Body of pancreas (tissue), 4 donors: ENCODE measurements at places on chromosomes 5 and 9. TPM values are rescaled to one million over a fixed set of nuclear protein-coding genes. Genes with fewer than 3 reads are reported as not detected.
A peak's percentile ranks its signal among the peaks of the same experiment; 100 is the strongest.

GRCh38 chr5:15142458-15142857, 270.9 kb upstream of the ANKH start:
- DNase-seq: no peak

DNA sequence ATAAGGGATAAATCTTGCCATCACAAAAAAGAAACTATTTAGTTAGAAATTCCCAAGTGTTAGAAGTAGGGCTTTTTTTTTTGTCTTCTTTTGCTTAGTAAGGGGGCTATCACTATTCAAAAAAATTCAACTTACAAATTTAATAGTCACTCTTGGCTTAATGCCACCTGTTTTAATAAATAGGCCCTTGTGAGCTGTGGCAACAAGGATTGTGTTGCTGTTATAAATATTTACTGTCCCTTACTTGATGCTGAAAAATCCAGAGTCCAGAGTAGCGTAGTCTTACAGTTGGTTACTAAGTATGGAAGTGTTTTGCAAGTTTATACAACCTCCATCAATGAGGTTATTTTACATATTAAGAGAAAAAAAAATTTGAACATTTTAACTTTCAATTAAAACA, 21.4 kb upstream of the CEP78 start:
- DNase-seq: no peak

- no peak for DNase-seq
Observed at GRCh38 chr5:60223342-60223741, 329.8 kb upstream of the PDE4D start.

- DNase-seq: no peak
Observed at GRCh38 chr9:17723656-17724055, 144.8 kb downstream of the SH3GL2 start.

GRCh38 chr9:102506406-102506805, 488.7 kb upstream of the CYLC2 start:
- DNase-seq: no peak

GRCh38 chr9:128317629-128318028, 4.6 kb downstream of the TRUB2 start:
- no peak for DNase-seq

- no peak for DNase-seq
Observed at GRCh38 chr9:2675834-2676233, 41.5 kb upstream of the KCNV2 start.

DNA sequence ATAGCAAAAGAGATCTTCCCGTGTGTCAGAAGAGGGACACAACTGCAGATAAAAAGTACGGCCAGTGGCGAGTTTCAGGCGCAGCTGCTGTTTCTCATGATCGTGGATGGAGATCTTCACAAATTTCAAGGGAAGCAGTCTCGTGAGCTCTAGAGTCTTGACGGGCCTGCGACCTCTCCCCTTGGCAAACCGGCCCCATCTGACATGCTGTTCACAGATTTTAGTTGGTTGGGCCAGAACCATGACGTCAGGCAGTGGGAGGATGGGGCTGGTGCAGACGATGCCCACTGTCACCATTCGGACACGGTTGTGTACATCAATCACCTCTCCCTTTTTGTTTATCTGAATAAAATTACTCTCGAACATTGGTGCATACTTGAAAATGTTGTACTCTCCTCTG, 396 bp downstream of the GARIN3 start:
- DNase-seq: no peak

GRCh38 chr5:10286162-10286861, 21.4 kb downstream of the CMBL start:
- DNase-seq: no peak

DNA sequence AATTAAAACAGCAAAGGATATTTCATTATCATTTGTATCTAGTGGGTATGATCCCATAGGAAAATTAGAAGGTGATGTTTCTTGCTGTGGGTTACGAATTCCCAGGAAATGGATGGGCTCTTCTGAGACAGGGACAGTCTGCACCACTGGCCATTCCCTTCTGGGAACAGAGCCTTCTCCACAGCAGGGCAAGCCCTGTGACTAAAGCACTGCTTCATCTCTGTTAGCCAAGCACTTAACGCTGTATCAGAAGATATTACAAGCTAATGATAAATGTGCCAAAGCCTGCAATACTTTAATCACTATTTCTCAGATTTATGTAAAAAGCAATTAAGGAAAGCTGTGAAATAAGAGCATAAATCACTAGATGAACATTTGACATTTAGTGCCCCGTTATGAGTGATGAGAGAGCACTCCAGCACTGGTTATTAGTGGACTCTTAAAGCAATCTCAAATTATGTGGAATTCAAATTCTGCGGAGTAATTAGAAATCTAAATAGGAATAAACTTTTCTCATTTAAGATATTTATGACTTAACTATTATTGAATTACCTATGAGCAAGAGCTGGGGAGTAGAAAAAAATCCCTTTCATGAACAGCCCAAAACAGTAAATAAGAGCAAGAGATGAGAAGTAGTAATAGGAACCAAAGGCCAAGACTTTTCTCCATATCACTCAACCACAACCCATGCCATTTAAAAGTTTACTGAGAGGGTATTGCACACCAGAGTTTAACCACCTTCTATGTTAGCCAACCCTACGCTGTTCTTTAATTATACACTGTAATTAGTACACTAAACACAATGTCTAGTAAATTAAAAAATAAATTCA, 49.2 kb downstream of the FAM240B start:
- no peak for DNase-seq

DNA sequence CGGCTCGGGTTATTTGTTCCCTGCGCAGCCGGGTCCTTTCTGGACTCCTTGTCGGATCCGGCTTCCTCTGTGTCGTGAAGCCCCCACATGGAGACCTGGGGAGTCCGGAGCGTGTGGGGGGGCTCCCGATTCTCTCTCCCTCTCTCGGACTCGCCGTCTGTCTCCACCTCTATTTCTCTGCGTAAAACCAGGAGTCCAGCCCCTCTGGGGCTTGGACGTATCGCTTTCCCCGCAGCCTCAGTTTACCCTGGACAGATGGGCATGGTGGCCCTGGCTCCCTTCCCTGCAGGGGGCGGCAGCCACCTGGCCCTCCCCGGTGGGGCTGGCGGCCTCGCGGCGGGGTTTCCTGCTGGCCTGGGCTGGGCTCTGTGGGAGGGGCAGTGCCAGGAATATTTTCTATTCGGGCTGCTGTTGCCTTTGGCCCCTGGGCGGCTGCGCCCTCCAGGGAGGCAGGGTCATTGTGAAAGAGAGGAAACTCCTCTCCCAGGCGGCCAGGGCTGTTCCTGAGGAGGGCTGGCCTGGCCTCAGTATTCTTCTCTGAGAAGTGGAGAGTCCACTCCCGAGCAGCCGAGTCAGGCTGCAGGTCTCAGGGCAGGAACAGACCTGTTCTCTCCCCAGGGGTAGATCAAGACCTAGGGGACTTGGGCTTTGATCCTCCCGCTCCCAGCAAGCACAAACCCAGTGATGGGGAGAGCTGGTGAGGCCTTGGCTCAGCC, 665 bp downstream of the ASS1 start:
- peak; percentile 45 for DNase-seq

GRCh38 chr5:119355685-119356611, at the start of gene TNFAIP8:
TNFAIP8 (plus strand) TSS chr5:119356019; CDS start chr5:119356091, 72 bp downstream.
- peak; percentile 70 for DNase-seq

DNA sequence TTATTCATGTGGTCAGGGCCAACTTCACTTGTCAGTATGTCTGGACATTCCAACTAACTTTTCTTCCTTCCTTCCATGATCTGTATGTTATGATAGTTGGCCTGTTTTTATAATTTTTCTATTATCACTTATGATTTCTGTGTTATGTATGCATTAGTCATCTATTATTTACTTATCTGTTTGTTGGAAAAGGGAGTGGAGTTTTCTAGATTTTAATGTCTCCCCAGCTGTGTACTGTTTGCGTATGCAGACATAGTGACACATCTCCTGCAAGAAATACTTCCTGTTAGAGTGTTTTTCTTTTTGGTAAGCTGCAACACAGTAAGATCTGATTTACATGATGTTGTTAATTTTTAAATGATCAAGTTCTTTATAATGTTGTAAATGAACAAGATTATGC, 8.7 kb upstream of the INSYN2B start:
- DNase-seq: no peak

- DNase-seq: no peak
Observed at GRCh38 chr5:173494446-173494845, 122.0 kb downstream of the BOD1 start.

DNA sequence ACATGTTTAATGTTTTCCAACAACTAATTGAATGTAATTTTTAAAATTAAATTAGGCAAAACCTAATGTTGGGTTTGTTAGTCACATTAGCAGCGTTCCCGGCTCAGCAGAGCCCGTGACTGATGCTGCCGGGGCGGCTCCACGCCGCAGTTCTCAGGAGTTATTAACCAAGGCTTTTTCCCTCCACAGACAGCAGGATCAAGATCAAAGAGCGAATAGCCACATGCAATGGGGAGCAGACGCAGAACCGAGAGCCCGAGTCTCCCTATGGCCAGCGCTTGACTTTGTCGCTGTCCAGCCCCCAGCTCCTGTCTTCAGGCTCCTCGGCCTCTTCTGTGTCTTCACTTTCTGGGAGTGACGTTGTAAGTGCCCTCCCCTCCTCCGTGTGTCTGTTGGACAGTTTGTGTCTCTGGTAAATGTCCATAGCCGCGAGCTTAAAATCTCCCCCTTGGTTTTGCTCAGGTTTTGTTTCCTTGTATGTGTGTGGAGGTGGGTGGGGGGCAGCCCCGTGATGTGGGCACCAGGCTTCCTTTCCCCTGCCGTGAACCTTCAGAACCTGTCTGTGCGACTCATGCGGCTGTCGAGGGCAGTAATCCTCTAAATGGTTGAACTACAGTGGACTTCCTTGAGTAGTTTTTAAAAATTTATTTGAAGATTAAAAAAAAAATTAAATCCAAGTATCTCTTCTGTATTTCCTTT, 37.1 kb downstream of the TENT4A start:
- DNase-seq: no peak

DNA sequence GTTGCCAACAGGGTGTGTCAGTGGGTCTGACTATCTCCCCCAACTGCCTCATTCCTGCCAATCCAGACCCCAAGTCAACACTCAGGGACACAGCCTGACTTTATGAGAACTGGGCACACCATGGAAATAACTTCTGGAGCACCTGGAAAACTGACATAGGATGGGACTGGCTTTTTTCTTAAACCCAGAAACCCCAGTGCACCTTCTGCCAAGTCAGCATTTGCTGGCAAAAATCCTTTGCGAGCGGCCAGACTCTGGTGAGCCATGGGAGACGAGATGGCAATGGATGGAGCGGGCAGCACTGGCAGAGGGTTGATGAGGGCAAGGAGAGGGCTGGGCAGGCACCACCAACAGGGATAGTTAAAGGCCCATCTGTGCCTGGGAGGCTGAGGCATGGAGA, 114.4 kb upstream of the OSMR start:
- no peak for DNase-seq

- DNase-seq: no peak
Observed at GRCh38 chr9:36288070-36288469, 29.8 kb upstream of the GNE start.

DNA sequence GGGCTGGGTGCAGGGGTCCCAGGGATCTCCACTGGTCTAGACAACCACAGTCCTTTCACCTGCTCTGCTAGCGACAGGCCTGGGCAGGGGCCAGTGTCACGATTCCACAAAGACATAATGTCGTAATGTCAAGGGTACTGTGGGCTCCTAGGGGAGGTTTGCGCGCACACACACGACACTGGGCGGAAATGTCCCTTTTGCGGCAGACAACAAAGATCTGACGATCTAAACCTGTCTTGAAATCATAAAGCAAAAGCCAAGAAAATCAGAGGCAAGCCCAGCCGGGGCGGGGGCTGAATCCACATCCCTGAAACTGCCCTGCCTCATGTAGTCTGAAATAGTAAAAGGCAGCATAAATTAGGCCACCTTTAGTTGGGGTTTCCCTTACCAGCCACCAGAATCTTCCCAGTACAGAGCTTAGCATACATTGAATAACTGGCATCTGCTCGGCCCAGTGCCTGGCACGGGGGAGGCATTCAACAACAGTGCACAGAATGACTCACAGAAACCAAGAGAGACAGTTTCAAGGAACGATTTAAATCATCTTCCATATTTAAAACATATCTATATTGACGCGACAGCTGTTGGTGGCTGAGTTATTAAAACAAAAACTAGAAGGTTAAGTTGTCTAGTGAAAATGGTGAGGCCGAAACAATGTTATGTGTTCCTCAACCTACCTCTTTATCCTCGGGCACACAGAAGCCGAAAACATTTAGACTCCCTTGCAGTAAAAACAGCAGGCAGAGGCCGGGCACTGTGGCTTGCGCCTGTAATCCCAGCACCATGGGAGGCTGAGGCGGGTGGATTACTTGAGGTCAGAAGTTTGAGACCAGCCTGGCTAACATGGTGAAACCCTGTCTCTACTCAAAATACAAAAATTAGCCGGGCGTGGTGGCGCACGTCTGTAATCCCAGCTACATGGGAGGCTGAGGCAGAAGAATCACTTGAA, 151.0 kb downstream of the MYO10 start:
- no peak for DNase-seq

- no peak for DNase-seq
Observed at GRCh38 chr9:108568093-108568492, 287.7 kb downstream of the ACTL7B start.

DNA sequence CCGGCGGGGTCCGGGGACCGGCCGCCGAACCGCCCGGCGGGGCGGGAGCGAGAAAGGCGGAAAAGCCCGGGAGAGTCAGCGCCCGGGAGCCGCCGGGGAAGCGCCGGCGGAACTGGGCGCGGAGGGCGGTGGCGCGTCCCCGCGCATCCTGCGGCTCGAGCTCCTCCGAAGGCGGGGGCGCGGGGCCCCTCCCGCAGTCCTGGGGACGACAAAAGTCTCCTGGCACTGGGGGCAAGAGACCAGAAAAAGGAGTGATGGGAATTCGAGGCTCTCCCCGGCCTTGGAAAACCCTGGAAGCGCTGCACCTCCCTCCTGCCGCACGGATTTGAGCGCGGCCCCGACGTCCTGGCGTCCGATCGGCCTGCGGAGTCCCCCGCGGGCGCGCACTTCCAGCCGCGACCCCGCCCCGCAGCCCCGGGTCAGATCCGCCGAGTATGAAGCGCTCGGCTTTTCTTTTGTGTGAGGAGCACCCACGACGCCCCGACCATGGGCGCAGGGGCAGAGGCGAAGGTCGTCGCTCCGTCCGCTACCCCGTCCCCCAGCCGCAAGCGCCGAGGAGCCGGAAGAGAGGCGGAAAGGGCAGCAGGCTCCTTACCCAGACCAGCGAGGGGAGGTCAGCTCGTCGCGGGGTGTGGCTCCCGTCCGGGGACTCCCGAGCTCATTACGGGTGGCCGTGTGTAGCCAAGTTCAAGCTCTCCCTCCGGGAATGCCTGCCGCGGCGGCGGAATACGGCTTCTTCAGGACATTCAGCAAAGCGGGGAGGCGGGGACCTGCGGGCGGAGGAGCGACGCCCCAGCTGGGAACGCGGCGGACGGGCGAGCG, at the start of gene EPB41L4A:
Gene EPB41L4A, minus strand, starts transcription at position 114 of the 822 bp plus-strand sequence. CDS start 238 bp downstream, outside the sequence.
- peak; percentile 52 for DNase-seq

- no peak for DNase-seq
Observed at GRCh38 chr9:9719373-9720112, 893.3 kb downstream of the PTPRD start.

ZNF354B gene
- total RNA-seq: 21.3 TPM

CBY3 gene
- total RNA-seq: not detected

DELE1 gene
- 50.6 TPM for total RNA-seq

FLT4 gene
- 7.5 TPM for total RNA-seq

NRG2 gene
- 5.6 TPM for total RNA-seq

TAS2R1 gene
- not detected for total RNA-seq

PCDHB7 gene
- 0.52 TPM for total RNA-seq

ZFP2 gene
- total RNA-seq: 2.6 TPM

ZDHHC11B gene
- 6.2 TPM for total RNA-seq

CERT1 gene
- 17.8 TPM for total RNA-seq

SLC46A2 gene
- 0.78 TPM for total RNA-seq

UTP15 gene
- 4.2 TPM for total RNA-seq

RAPGEF6 gene
- total RNA-seq: 13.0 TPM

BTNL9 gene
- total RNA-seq: 20.2 TPM

SPATA31C1 gene
- total RNA-seq: not detected

MRPL41 gene
- total RNA-seq: 37.2 TPM

OR1Q1 gene
- not detected for total RNA-seq

CDX1 gene
- not detected for total RNA-seq
